ENCODE measurements at places on chromosomes 2 and 18.

DNA sequence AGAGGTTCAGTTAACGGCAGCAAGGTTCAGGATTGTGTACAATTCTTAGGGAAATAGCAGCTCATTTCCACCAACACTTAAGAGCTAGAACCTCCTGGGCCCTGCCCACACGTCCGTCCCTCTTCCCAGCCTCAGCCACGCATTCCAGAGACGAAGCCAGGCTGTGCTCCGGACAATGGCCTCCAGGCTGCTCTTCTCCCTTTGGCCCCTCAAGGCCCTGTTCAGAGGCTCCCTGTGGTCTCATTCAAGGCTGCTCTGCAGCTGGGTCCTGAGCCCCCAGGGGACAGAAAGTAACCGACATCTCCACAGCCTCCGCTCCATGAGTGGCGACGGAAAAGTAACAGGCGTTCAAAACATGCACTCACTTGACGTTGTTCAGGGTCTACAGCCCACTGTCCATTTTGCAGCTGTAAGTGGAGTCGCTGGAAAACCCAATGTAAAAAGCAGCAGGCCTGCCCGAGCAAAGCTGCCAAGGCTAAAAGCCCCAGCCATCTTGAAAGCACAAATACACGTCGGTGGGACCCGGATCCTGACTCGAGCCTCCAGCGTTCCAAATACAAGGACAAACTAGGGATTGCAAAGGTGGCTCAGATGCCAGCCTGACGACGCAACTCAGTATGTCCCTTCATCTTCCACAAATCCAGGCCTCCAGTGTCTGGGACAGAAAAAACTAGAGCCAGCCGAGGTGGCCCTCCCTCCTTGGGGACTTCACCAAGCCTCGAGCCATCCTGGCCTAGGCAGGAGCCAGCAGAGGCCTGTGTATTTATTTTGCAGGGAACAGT lies 76.9 kb downstream of the NDUFA10 start:
- DNase-seq, result no peak

DNA sequence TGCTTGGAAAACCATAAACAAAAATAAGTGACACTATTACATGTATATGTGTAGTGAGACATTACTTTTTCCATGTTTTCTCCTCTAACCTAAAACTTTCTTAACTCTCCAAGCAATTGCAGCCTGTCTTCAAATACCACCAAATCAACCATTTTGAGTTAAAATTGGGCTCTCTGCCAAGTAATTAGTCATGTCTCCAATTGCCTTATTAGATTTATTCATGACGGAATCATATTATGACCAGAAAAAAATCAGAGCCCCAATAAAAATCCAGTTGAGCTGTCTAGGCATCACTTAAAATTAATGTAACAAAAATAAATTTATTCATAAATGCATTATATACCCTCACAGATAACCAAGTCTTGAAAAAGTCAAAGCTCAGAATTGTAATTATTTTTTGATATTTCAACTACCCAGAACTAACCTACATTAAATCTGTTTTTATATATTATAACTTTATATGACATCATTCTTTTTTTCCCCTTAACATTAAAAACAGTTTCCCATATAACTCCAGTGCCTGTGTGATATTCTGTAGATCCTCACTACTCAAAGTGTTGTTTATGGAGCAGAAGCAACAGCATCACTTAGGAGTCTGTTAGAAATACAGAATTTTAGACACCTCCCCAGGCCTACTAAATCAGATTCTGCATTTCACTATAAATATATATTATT lies 157.0 kb downstream of the ERBB4 start:
- DNase-seq, result no peak

DNA sequence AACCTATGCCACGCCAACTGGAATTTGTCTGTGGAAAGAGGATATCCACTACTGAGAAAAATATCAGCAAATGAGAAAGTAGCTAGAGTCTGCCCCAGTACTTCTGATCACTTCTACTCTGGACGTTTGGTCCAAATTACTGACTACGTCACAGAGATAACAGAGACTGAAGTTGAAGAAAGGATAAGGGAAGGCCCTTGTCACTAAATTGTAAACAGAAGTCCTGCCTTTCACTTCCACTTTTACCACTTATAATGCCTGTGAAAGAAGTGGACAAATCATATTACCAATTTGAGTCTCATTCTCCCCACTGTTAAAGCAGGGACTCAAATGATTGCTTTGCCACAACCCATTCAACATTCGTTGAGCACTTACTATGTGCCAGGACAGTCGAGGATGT lies 173.9 kb upstream of the ERBB4 start:
- DNase-seq, result no peak

- no peak for DNase-seq
These were observed 271.4 kb upstream of the SMIM21 start for GRCh38 chr18:75698861-75699260.

Measured in activated CD4-positive, alpha-beta T cell treated with anti-CD3 and anti-CD28 coated beads, Interleukin-2, amount 50 U/mL, for 48 hours (primary cell).